ENCODE measurements at places on chromosomes 2 and 18. TPM values are rescaled to one million over a fixed set of nuclear protein-coding genes. Genes with fewer than 3 reads are reported as not detected.

The ANKRD29 gene
- 10.0 TPM for total RNA-seq

The FIGLA gene
- total RNA-seq, result not detected

The NAPG gene
- total RNA-seq, result 11.7 TPM

The ABCB11 gene
- total RNA-seq, result 0.02 TPM

The OTOF gene
- 0.03 TPM for total RNA-seq
